ENCODE measurements at places on chromosomes 5 and 9.

DNA sequence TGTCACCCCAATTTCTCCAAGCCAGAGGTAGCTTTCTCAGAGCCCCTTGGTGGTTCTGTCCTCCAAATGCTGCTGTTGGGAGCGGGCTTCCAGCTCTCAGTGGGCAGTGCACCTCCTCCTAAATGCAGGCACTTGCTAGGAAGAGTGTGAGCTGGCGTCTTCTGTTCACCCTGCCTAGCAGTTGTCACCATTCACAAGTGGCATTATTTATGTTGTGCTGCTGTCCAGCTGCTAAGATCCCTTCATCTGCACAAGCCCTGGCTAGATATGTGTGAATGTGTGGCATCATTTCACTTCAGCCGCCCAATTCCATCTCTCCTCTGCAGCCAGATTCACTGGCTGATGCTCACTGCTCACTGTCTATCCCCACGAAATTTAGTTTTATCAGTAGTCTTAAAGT is 43.7 kb downstream of the SLC36A1 start:
- DNase-seq, result no peak

DNA sequence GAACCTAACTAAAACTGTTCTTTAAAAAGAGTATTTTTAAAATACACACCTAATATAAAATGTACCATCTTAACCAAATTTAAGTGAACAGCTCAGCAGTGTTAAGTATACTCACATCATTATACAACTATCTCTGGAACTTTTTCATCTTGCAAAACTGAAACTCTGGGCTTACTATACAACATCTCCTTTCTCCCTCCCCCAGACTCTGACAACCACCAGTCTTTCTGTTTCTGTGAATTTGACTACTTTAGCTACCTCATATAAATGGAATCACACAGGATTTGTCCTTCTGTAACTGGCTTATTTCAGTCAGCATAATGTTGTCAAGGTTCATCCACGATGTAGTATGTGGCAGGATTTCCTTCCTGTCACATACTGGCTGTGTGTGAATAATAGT is 93.5 kb downstream of the FOXD1 start:
- no peak for DNase-seq

GRCh38 chr9:89278997-89279739 is 31.8 kb upstream of the CKS2 start:
- peak; percentile 55 for DNase-seq

- no peak for DNase-seq
Measured at GRCh38 chr5:68033961-68034571, 181.5 kb upstream of the PIK3R1 start.

DNA sequence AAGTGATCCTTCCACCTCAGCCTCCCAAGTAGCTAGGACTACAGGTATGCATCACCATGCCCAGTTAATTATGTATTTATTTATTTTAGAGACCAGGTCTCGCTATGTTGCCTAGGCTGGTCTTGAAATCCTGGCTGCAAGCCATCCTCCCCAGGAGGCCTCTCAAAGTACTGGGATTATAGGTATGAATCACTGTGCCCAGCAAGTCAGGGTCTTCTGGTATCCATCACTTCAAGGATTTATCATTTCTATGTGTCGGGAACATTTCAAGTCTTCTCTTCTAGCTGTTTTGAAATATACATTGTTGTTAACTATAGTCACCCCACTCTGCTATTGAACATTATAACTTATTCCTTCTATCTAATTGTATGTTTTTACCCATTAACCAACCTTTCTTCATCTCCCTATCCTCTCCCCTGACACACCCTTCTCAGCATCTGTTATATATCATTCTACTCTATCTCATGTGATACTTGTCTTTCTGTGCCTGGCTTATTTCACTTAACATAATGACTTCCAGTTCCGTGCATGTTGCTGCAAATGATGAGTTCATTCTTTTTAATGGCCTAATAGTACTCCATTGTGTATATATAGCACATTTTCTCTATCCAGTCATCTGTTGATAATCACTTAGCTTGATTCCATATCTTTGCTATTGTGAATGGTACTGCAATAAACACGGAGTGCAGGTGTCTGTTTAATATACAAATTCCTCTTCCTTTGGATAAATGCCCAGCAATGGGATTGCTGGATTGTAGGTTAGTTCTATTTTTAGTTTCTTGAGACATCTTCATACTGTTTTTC is 26.4 kb downstream of the UTP15 start:
- DNase-seq, result no peak

- DNase-seq, result no peak
Measured at GRCh38 chr9:124335320-124335707, 77.6 kb downstream of the NEK6 start.

- no peak for DNase-seq
Measured at GRCh38 chr9:115598751-115599150, 480.8 kb upstream of the TNC start.

GRCh38 chr9:70205366-70206020 is 53.3 kb upstream of the SMC5 start:
- DNase-seq, result no peak

Data from SW 1271 (cell line).